ENCODE measurements at places on chromosomes 5 and 9.

DNA sequence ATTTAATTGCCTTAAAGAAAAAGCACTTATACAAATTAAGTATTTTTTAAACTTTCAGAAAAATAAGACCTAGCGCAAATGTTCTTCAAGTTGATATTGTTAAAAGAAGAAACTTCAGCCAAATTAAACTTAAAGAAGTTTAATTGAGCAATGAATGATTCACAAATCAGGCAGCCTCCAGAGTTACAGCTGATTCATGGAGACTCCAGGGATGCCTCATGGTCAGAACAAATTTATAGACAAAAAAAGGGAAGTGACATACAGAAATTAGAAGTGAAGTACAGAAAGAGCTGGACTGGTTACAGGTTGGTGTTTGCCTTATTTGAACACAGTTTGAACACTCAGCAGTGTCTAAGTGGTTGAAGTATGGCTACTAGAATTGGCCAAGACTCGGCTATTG is 60.3 kb downstream of the CDKN2A start:
- DNase-seq = peak; percentile 31

DNA sequence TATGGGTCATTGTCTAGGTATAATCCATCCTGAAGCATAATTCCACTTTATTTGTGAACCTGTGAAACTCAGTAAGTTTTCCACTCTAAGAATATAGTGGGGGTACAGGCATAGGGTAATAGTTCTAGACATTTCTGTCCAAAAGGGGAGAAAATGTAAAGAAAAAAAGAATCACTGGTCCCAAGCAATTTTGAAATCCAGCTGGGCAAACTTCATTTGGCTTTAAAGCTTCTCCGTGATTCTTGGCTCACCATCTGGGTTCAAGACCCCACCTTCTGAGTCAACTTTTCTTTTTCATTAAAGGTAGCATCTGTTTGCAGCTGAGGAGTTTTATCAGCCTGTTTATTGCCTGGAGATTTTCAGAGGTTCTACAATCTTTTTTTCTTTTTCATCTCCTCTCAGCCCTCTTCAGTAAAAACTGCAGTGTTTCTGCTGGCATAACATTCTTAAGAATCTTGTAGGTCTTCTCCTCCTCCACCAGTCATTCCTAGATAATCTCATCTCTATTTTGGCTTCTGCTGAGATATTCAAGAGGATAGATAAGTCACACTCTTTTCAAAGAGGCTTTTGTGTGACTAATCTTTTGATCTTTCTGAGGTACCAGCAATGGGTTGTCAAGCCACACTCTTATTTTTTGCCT is 126.1 kb upstream of the PITX1 start:
- DNase-seq = no peak

- no peak for DNase-seq
Measured at GRCh38 chr9:129335464-129336129, 157.5 kb upstream of the IER5L start.

DNA sequence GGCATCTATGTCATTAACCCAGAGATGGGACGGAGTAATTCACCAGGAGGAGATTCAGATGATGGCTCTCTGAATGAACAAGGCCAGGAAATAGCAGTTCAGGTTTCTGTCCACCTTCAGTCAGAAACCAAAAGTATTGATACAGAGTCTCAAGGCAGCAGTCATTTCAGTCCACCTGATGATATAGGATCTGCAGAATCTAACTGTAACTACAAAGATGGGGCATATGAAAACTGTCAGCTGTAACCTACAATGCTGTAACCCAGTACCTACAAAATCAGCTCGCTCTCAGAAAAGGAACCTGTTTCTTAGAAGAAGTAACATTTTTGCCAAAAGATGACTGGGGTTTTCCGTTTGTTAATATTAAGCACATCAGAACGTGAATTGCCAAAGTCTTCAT is 14.7 kb downstream of the MFAP3 start:
- no peak for DNase-seq

DNA sequence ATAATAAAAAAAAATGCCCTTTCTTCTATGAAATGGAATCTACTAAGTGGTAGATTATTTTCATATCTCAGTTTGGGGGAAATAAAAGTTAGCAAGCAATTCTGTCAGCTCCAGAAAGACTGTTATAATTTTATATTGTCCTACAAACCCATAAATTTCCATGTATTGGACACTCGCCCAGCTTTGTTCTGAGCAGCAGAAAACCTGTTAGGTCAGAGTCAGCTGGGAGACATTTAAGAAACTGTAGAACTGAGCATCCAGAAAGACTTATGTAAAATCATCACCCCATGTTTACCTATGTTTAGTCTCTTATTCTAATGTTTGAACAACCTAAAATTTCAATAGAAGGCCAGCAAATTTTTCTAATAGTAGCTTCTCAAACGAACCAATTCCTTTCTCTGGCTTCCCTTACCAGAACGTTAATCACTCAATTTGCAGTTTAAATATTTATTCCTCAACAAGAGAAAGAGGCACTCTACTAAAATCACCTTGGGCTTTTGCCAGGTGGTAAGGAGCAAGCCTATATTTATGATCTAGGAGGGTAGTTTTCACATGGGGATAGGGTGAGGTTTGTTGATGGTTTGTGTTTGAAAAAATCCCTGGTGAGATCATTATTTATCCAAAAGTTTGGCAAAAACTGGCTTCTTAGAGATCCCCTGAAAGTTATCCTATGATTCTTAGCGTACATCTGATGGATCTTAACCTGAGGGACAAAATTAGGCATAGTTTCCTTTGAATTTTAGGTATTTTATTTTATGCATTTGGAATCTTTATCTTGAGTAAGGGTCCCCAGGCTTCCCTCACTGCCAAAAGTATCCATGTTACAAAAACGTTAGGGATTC is 34.4 kb downstream of the MACROH2A1 start:
- no peak for DNase-seq

DNA sequence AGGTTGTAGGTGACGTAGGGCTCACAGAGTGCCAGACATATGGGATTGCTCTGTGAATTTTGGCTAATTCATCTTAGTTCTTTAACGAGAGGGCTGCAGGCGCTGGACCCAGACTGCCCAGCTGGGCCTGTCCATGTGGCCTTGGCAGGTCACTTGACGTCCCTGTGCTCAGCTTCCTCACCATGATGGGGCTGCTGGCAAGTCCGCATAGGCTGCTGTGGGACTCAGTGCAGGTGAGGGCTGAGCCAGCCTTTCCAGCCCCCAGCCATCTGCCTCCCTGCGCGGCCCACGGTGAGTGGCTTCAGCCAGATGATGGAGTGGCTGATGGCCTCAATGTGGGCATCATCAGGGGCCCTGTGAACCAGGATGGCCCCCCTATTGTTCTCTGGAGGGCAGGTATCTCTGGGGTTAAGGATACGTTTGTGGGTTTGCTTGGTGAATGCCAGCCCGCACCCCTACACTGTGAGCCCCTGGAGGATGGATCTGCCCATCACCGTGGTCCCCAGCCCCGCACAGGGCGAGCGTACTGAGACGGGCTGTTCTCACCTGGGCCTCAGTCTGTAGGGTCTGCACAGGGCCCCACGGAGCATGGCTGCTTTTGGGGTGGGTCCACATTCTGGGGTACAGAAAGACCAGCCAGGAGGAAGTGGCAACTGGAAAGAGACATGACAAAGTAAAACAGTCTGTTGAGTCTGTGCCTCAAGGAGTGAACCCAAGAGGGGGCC is 3.7 kb downstream of the CARD19 start:
- no peak for DNase-seq

DNA sequence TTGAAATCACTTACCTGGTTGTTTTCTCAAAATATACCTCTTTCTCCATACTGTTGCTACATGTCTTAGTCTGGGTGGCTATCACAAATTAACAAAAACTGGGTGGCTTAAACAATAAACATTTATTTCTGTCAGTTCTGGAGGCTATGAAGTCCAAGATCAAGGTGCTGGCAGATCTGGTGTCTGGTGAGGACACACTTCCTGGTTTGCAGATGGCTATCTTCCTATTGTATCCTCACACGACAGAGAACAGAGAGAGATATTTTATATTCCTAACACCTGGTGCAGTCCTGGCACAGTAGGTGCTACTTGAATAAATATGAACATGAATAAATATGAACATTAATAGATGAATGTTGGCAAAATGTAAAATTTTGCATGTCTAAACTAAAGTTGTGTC is 164.3 kb upstream of the ACOT12 start:
- DNase-seq = no peak

DNA sequence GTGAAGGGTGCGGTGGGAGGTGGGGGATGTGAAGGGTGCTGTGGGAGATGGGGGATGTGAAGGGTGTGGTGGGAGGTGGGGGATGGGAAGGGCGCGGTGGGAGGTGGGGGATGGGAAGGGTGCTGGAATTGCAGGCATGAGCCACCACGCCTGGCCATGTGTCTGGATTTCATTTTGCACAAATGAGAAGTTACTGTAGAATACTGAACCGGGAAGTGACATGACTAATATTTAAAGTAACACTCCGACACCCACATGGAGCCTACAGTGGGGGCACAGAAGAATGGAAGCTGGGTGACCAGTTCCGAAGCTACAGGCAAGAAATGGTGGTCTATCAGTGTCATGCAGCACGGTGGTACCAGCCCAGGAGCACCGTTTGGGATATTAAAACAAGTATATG is 69.9 kb upstream of the SPTLC1 start:
- no peak for DNase-seq

- DNase-seq = no peak
Measured at GRCh38 chr9:130677252-130677651, 12.9 kb downstream of the PRDM12 start.

DNA sequence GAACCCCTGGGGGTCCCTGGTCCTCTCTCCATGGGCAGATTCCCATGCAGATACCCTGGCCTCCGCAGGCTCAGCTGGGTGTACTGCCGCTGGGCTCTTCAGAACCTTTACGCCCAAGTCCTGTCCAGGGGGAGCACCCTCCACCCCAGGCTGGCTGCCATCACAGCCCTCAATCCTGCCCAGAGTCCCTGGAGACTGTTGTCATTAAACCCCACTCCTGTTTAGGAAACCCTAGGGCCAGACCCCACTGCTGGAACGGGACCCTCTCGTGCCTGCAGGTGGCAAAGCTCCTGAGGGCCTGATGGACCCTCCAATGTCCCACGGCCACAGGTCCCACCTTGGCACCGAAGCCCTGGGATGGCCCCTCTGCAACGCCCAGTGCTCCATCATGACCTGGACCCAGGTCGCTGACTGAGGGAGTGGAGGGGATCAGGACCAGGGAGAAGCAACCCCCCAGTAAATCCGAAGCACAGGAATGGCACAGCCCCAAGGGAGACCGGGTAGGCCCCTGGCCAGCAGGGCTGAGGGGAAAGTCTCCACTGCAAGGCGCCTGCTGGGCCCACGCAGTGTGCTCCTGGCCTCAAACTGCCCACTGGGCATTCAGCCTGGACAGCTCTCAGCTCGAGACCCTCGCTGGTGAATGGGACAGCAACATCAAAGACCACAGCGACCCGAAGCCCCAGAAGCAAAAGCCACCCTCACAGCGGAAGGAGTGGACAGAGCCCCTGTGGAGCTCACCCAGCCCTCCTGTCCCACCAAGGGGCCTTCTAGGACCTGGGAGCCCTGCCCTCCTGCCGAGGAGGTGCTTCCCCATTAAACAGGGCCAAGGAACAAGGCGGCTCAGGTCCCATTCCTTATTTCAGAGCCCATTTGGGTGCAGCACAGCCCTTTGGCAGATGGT is 8.3 kb downstream of the ZDHHC11B start:
- DNase-seq = no peak

DNA sequence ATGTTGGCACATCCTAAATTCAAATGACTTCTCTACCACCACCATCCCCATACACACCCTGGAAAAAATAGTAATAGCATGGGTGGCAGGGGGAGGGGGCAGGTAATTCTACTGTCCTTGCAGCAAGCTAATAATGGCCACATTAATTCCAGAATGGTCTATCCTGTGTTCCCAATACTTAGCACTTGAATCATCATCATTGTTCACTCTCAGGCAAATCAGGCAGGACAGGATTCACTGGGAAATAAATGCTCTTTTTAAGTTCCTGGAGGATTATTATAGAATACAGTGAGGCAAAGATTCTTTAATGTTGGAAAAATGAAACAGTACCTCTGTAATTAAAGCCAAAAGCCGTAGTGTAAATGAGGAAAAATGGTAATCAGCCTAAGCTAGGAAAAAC is 254.5 kb downstream of the ARRDC3 start:
- DNase-seq = no peak

GRCh38 chr9:103802068-103802467 is 292.0 kb upstream of the SMC2 start:
- peak; percentile 85 for DNase-seq

- DNase-seq = no peak
Measured at GRCh38 chr5:21623831-21624230, 1229.3 kb downstream of the CDH12 start.

GRCh38 chr9:84819491-84819991 is 150.0 kb downstream of the NTRK2 start:
- no peak for DNase-seq

GRCh38 chr9:110116543-110116885 is 91.4 kb downstream of the C9orf152 start:
- peak; percentile 96 for DNase-seq

- DNase-seq = no peak
Measured at GRCh38 chr9:100426189-100426529, 784 bp upstream of the MSANTD3 start.

DNA sequence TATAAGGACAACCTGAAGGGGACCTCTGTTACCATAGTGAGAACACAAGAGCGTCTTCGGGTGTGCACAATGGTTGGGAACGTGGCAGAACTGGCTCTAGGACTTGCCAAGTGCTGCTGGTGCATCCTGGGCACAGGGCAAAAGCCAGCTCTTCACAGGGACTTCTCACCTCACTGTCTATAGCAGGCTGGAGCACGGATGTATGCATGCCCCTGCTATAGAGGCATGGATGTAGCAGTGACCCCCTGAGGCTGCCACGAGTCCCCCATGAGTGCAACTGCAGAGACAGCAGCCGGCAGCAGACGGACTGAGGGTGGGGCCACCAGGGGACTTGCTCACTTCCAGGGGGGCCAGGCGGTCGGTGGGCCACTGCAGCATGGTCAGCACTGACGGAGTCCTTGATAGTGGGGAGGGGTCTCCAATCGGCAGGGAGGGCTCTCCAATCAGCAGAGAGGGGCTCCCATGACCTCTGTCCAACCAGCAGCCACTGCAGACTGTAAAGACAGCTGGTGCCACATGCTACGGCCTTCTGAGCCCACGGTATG is 64.9 kb downstream of the SEMA4D start:
- DNase-seq = no peak

DNA sequence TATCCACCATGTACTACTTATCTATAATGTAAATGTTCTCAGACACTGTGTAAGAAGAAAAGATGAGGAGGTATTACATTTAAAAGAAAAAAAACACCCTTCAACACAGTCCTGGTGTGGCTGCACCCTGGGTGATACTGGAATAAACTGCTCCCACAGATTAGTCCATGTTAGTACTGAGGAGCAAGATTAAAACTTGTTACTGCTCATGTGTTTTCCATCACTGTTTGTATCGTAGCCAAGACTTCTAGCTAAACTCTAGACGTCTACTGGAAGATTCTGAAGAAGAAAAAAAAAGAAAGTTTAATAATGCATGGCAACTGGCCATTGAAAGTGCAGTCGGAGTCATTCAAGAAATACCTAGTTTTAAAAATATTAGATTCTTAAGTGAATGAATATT is at the start of gene ASPN:
ASPN (minus strand) TSS at position 178 of the 400 bp plus-strand sequence.
- DNase-seq = peak; percentile 74

GRCh38 chr5:126452477-126452876 is 29.3 kb downstream of the GRAMD2B start:
- no peak for DNase-seq

All from fibroblast of skin of right biceps (primary cell).